Left colon (tissue), 2 donors: ENCODE measurements at places on chromosomes 7 and 10.

- peak; percentile 38 for DNase-seq
Measured at GRCh38 chr10:24722676-24723385, 856 bp downstream of the ARHGAP21 start.

DNA sequence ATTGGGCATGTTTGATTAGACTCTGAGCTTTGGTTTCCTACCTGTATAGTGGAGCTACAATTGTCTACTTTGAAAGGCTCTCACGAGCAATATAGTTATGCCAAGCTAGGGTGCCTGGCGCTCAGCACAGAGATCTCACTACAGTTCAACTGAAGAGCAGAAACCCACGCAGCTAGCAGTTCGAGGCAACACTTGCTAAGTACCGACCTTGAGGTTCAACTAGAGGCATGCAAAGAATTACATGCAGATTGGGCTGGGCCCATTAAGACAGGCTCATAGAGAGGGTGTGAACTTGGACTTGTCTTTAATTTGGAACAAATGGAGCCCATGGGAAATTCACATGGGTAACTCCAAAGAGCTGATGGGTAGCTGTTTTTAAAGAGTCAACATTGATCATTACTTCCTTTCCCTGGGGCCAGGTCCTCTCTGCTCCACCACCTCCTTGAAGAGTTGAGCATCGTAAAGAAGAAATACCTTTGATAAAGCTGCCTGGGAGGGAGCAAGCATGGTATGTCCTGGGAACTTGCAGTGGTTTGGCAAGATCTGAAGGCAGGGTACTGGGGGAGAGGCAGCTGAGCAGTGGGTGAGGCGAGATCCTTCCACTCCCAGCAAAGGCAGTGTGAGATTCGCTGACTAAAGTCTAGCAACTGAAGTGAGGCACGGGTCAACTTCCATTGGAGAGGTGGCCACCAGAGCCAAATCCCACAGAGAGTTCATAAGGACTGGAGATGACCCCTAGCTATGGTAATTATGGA is 25.5 kb upstream of the AFAP1L2 start:
- no peak for DNase-seq

DNA sequence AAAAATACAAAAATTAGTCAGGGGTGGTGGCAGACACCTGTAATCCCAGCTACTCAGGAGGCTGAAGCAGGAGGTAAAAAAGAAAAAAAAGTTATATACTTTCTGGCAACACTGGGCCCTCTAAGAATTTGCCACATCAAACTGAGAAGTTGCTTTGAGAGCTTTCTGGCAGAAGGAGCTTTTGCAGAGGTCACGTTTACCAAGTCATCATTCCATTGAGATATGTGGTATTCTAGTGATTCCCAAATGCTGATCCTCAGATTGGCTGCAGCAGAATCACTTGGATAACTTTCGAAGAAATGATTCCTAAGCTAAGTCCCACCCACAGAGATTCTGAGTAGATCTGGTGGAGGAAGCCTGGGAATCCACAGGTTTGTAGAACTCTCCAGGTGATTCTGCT is 80.5 kb downstream of the ADAM22 start:
- DNase-seq, result no peak

DNA sequence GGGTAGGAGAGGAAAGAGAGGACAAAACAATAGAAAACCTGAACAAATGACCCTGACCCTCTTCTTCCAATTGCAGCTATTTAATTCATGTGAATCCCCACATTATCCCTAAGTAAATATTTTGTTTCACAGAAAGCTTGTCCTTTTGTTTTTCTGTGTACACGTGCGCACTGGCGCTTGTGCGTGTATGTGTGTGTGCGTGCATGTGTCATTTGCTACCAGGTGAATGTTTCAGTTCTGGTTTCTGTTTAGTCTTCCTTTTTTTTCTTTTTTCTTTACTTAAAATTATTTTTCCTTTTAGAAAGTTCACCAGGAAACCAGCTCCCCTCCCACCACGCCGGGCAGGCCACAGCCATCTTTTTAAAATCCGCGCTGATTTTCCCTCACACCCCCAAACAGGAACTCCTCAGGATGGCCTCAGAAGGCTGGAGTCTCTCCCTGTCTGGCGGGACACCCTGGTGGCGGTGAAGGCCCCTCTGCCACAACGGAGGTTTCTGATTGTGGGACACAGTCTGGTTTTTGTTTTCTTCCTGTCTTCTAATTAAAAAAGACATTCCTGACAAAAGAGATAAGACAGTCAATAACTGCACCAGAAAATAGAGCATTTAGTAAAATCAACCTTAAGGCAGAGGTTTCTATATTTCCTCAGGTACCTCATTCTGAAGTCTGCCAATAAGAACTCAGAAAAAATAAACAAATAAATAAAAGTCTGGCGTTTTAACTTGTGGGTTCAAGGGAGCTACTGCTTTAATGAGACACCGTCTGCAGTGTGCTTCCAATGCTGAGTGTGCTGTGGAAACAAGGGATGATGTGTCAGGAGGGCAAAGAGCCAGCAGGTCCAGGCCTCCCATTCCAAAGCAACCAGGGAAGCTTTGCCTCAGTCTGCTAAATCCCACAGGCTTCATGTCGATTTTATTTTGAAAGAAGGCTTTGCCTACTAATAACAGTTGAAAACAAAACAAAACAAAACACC is 17.4 kb downstream of the IRF5 start:
- DNase-seq, result no peak

DNA sequence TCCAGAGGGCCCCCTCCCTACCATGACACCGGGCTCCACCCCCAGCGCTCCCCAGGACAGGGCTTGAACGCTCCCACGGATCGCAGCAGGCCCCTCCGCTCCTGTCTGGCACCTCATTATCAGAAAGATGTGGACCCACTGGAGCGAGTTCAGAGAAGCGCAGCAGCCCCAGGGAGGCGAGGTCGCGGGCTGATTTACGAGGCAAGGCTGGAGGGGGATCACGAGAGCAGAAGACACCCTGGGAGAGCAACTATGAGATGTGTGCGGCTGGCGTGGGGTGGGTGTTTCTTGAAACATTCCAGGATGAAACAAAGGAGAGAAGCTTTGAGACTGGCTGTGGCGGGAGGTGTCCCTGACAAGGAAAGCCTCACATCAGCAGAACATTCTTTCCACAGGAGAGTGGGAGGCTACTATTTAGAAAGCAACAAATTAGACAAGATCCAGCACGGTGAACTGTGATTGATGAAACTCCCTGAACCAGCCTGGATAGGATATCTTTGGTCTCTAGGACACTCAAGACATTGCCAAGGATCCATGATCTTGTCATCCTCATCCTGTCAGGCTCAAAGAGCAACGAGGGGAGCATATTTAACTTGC is 66.0 kb downstream of the JCAD start:
- DNase-seq, result no peak

GRCh38 chr7:129317450-129317849 is 92.6 kb downstream of the AHCYL2 start:
- no peak for DNase-seq

GRCh38 chr10:69004821-69005220 is 16.2 kb downstream of the KIFBP start:
- no peak for DNase-seq

- DNase-seq, result no peak
Measured at GRCh38 chr10:36324831-36325230, 682.7 kb upstream of the FZD8 start.

DNA sequence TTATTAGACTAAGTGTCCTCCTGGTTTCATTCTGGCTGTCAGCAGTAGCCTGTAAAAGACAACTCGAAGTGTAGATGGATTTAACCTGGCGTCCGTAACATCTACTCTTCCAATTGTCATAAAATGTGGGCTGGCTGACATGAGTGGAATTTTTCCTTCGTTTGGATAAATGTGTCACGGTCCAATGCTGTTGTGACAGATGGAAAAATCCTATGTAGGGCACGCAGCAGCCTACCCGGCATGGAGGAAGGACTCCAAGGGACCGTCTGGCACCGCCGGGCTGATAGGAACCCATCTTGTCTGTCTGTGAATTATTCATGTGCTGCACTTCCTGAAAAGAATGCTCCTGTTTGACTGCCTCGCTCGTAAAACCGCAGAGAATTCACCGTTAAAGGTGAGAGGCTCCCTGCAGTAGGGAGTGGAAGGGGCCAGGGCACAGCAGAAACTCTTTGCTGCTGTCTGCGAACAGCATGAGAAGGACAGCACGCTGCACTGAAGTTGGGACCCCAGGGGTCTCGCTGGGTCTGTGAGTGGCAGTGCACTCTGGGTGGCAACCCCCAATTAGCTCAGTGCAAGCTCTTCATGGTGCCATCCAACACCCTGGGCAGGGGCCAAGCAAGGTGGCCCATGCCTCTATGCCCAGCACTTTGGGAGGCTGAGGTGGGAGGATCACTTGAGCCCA is 1.6 kb upstream of the ORAI2 start:
- DNase-seq, result peak; percentile 60

GRCh38 chr10:73781548-73781878 is 335 bp upstream of the CHCHD1 start:
- no peak for DNase-seq

- DNase-seq, result no peak
Measured at GRCh38 chr7:112990624-112991023, 96.0 kb downstream of the GPR85 start.

DNA sequence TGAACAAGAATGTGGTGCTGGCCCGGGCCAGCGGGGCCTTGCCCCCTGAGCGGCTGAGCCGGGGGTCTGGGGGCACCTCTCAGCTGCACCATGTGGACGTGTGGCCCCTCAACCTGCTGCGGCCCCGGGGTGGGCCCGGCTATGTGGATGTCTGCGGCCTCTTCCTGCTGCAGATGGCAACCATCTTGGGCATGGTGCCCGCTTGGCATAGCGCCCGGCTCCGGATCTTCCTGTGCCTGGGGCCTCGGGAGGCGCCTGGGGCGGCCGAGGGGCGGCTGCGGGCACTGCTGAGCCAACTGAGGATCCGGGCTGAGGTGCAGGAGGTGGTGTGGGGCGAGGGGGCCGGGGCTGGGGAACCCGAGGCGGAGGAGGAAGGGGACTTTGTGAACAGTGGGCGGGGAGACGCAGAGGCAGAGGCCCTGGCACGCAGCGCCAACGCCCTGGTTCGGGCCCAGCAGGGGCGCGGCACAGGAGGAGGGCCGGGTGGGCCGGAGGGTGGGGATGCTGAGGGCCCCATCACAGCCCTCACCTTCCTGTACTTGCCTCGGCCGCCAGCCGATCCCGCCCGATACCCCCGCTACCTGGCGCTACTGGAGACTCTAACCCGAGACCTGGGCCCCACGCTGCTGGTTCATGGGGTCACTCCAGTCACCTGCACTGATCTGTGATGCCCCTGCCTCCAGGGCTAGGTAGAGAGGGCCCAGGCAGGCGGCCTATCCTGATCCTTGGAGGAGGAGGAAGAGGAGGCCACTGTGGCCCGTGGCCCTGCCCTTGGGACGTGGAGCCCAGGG is 1.1 kb upstream of the TRIP6 start:
- DNase-seq, result peak; percentile 89

DNA sequence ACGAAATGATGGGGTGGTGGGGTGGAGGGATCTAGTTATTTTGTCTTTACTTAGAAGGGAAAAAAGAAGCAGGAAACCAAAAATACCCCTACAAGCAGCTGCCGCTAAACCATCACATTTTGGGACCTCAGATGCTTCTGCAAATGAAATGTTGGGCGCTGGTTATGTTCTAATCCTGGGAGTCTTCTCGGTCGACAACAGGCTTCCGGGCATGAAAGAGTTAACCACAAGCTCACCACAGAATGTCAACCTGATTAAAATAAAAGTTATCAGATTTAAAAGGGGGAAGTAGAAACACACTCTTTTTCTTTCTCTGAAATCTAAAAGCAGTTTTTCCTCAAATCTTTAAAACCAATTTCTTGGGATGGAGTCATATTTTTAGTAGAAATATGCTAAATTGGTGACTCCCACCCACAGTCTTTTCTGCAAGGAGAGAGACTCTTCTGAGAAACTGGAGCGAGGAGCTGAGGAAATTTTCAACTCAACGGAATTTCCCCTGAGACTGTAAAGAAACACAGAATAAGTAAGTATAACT is 16.8 kb downstream of the IL2RA start:
- DNase-seq, result no peak

DNA sequence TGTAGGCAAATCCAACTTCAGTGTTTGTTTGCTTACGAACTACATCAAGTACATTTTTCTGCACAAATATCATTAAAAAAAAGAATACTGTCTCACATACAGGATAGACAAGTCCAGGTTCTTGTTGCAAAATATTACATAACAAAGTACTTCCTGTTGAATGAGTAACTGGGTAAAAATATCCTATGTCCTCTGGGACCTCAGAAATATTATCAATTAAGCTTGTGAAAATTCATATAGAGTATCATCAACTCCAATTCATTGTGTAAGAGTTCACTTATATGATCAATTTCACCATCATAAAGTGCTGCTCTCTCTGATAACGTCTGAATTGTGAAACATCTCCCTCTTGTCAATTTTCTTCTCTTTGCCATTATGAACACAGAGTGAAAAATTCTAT is 22.6 kb downstream of the HERC4 start:
- DNase-seq, result no peak
